ENCODE measurements at places on chromosomes 4 and X. TPM values are rescaled to one million over a fixed set of nuclear protein-coding genes. Genes with fewer than 3 reads are reported as not detected.

The SPATA4 gene
- total RNA-seq, result not detected

The ZNF732 gene
- not detected for total RNA-seq

The MGAT4D gene
- total RNA-seq, result not detected

The H2BW2 gene
- not detected for total RNA-seq

The AMOT gene
- 4.4 TPM for total RNA-seq

The MGARP gene
- 0.23 TPM for total RNA-seq

The CXXC4 gene
- total RNA-seq, result 0.12 TPM

The HSFX1 gene
- 2.6 TPM for total RNA-seq

The SOWAHB gene
- total RNA-seq, result not detected

The TDO2 gene
- not detected for total RNA-seq

The SHISA3 gene
- total RNA-seq, result not detected

The PNPLA4 gene
- 5.6 TPM for total RNA-seq

The TMEM131L gene
- total RNA-seq, result 65.6 TPM

The LSM6 gene
- total RNA-seq, result 54.0 TPM

The C4orf50 gene
- total RNA-seq, result 0.25 TPM

The AKAP14 gene
- total RNA-seq, result not detected

The CLCN4 gene
- total RNA-seq, result 0.29 TPM

The LRP2BP gene
- 1.9 TPM for total RNA-seq

The TNMD gene
- not detected for total RNA-seq

The AMTN gene
- not detected for total RNA-seq

The TBC1D14 gene
- total RNA-seq, result 80.7 TPM

The MTMR8 gene
- total RNA-seq, result 7.6 TPM

The LEF1 gene
- total RNA-seq, result 363 TPM

The UGT2B10 gene
- total RNA-seq, result not detected

The SPACA5 gene
- not detected for total RNA-seq

The TLR10 gene
- 0.28 TPM for total RNA-seq

The LNX1 gene
- total RNA-seq, result not detected

The DTHD1 gene
- 1.2 TPM for total RNA-seq

The RELL1 gene
- total RNA-seq, result 34.9 TPM

The HSFX4 gene
- not detected for total RNA-seq

The MYL5 gene
- 12.1 TPM for total RNA-seq

The ENAM gene
- not detected for total RNA-seq

The SPANXB1 gene
- not detected for total RNA-seq

The SAGE1 gene
- not detected for total RNA-seq

The FHL1 gene
- total RNA-seq, result 32.3 TPM

The NEIL3 gene
- 0.15 TPM for total RNA-seq

The TSPYL2 gene
- 159 TPM for total RNA-seq

The SMPX gene
- total RNA-seq, result not detected

The AREG gene
- total RNA-seq, result 0.52 TPM

The IL2RG gene
- 378 TPM for total RNA-seq

The BCOR gene
- total RNA-seq, result 48.7 TPM

The HSD17B13 gene
- total RNA-seq, result 0.58 TPM

The GPC3 gene
- 0.22 TPM for total RNA-seq

The GRID2 gene
- not detected for total RNA-seq

The DKK2 gene
- not detected for total RNA-seq

The SLC4A4 gene
- 1.3 TPM for total RNA-seq

The OPRPN gene
- total RNA-seq, result not detected

The UGT2B17 gene
- total RNA-seq, result not detected

The CT47B1 gene
- not detected for total RNA-seq

The BBS7 gene
- total RNA-seq, result 8.8 TPM

The SLC25A43 gene
- total RNA-seq, result 4.2 TPM

The TBC1D8B gene
- 3.8 TPM for total RNA-seq

Measured in CD4-positive, alpha-beta memory T cell (primary cell).